Activated T-helper 2 cell treated with anti-CD3 and anti-CD28 coated beads, Interferon-gamma antibody, Interleukin-2, Interleukin-4, amounts not matched to agents 10 μg/mL and 5 μg/mL and 100 μg/mL, durations not matched to agents 14 hours and 24 hours and 36 hours (primary cell): ENCODE measurements at places on chromosomes 16 and 17.
A peak's percentile ranks its signal among the peaks of the same experiment; 100 is the strongest.

DNA sequence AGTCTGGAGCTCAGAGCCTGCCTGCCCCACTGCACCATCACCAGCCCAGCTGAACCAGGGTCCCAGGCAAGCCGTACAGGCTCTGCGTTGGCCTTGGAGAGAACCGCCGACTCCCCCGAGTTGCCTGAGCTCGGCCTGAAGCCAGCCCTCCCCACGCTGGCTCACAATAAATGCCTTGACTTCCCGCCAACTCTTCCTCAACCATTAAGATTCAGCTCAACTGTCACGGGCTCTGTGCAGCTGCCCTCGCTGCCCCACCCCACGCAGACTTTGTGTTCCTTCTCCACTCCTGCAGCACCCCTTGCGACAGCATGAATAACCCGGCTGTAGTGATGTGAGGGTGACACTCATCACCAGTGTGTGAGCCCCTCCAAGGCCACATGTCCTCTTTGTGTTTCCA, 4.8 kb upstream of the QPRT start:
- H3K27me3 ChIP-seq, result no peaks in the 10 kb centered on the region
- H3K27ac ChIP-seq, result peak overlapping the region; percentile 50
- H3K4me1 ChIP-seq, result peaks cover 17% of the 10 kb centered on the region
- peaks cover 45% of the 10 kb centered on the region for H3K36me3 ChIP-seq
- H3K4me3 ChIP-seq, result no peak overlapping the region

DNA sequence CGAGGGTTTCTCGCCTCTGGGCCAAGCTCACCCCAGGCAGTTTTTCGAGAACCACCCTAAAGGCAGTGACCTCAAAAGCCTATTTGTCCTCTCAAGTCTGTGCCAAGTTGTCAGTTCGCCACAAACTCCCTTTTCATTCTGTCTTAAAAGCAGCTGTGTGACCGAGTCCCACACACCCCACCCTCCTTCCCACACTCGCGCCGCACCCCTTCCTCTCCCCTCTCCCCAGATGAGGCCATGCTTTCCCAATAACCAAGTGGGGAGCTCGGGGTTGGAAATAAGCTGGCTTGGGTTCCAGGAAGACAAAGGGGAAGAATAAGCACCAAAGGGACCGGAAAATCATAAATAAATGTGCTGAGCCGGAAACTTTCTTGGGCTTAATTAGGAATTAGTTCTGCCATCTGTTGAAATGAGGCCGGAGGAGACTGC, 36.7 kb downstream of the GRIN2C start:
- no peaks in the 10 kb centered on the region for H3K36me3 ChIP-seq
- H3K4me3 ChIP-seq, result no peak overlapping the region
- H3K4me1 ChIP-seq, result no peaks in the 10 kb centered on the region
- H3K27me3 ChIP-seq, result no peaks in the 10 kb centered on the region
- no peak for DNase-seq
- H3K27ac ChIP-seq, result no peak overlapping the region

GRCh38 chr17:79625706-79626105, 14.9 kb upstream of the RBFOX3 start:
- H3K4me1 ChIP-seq, result no peaks in the 10 kb centered on the region
- DNase-seq, result no peak
- no peak overlapping the region for H3K27ac ChIP-seq
- H3K27me3 ChIP-seq, result no peaks in the 10 kb centered on the region
- no peaks in the 10 kb centered on the region for H3K36me3 ChIP-seq

DNA sequence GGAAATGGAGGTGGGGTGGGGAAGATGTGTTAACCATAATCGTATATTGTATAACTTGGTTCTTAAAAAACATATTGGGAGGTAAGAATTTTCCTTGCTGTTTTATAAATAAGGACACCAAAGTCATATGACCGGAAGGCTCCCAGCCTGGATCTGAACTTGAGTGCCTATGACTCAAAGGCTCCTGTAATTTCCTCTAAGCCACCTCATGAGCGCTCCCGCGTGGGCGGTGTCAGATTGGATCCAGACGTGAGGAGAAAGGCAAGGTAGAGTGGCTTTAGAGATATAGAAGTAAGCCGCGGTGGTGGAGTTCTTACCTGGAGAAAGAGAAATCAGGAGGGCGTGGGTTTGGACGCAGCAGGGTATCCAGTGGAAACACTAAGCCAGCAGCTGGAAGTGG, 196.2 kb upstream of the NLRP1 start:
- H3K4me1 ChIP-seq, result peaks cover 19% of the 10 kb centered on the region
- no peak for DNase-seq
- no peak overlapping the region for H3K27ac ChIP-seq
- peaks cover 17% of the 10 kb centered on the region for H3K27me3 ChIP-seq
- H3K36me3 ChIP-seq, result no peaks in the 10 kb centered on the region
- no peak overlapping the region for H3K4me3 ChIP-seq

- H3K4me1 ChIP-seq, result peaks cover 12% of the 10 kb centered on the region
- H3K27ac ChIP-seq, result no peak overlapping the region
- H3K36me3 ChIP-seq, result peaks cover 20% of the 10 kb centered on the region
- no peak overlapping the region for H3K4me3 ChIP-seq
- DNase-seq, result no peak
Observed at GRCh38 chr17:82399601-82400101, 18.5 kb upstream of the HEXD start.

- H3K27me3 ChIP-seq, result no peaks in the 10 kb centered on the region
- H3K4me3 ChIP-seq, result no peak overlapping the region
- no peak for DNase-seq
- H3K27ac ChIP-seq, result no peak overlapping the region
- no peaks in the 10 kb centered on the region for H3K36me3 ChIP-seq
Observed at GRCh38 chr16:51184702-51185433, 33.8 kb upstream of the SALL1 start.

- H3K27ac ChIP-seq, result peak overlapping the region; percentile 97
- H3K27me3 ChIP-seq, result no peaks in the 10 kb centered on the region
- H3K4me3 ChIP-seq, result peak overlapping the region; percentile 91
- peaks cover 28% of the 10 kb centered on the region for H3K36me3 ChIP-seq
- no peak for DNase-seq
- peaks cover 35% of the 10 kb centered on the region for H3K4me1 ChIP-seq
Observed at GRCh38 chr17:35809855-35810461, 674 bp downstream of the TAF15 start.

DNA sequence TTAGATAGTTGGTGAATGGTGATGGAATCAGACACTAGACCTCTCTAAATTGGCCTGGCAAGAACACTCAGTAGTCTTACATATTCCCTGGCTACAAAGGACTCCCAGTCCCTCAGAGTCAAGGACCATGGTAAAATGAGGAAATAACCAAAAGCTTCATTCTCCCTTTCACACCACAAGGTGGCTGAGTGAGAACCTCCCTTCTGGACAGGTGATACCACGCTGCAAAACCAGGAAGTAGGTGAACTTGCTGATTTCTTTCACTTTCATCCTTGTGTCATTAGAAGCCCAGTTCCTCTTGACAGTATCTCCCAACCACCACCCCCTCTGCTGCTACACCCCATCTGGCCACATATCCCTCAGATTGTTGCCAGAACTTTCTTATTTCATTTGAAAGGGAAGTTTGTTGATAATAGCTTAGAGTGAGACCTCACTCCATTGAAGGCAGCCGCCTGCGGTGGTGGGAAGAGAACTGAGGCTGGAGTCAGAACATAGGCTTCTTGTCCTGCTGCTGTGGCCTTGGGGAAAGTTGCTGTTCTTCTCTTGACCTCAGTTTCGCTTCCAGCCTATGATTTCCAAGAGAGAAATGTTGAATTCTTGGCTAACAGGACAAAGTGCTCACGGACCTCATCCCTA, 290.6 kb upstream of the CCL2 start:
- H3K4me1 ChIP-seq, result peaks cover 36% of the 10 kb centered on the region
- H3K27ac ChIP-seq, result no peak overlapping the region
- H3K36me3 ChIP-seq, result no peaks in the 10 kb centered on the region
- no peak overlapping the region for H3K4me3 ChIP-seq
- H3K27me3 ChIP-seq, result peaks cover 4% of the 10 kb centered on the region

GRCh38 chr17:14214271-14214670, 22.4 kb downstream of the CDRT15 start:
- H3K27me3 ChIP-seq, result no peaks in the 10 kb centered on the region
- DNase-seq, result no peak
- H3K4me3 ChIP-seq, result no peak overlapping the region
- H3K4me1 ChIP-seq, result peaks cover 15% of the 10 kb centered on the region
- no peak overlapping the region for H3K27ac ChIP-seq

GRCh38 chr16:87464691-87465300, 28.0 kb downstream of the ZCCHC14 start:
- peaks cover 28% of the 10 kb centered on the region for H3K4me1 ChIP-seq
- H3K27me3 ChIP-seq, result no peaks in the 10 kb centered on the region
- peak overlapping the region; percentile 66 for H3K4me3 ChIP-seq
- peak overlapping the region; percentile 56 for H3K27ac ChIP-seq
- H3K36me3 ChIP-seq, result no peaks in the 10 kb centered on the region

- no peaks in the 10 kb centered on the region for H3K36me3 ChIP-seq
- H3K4me1 ChIP-seq, result peaks cover 7% of the 10 kb centered on the region
- H3K4me3 ChIP-seq, result no peak overlapping the region
- DNase-seq, result no peak
Observed at GRCh38 chr17:48470388-48471034, 40.5 kb upstream of the SKAP1 start.

DNA sequence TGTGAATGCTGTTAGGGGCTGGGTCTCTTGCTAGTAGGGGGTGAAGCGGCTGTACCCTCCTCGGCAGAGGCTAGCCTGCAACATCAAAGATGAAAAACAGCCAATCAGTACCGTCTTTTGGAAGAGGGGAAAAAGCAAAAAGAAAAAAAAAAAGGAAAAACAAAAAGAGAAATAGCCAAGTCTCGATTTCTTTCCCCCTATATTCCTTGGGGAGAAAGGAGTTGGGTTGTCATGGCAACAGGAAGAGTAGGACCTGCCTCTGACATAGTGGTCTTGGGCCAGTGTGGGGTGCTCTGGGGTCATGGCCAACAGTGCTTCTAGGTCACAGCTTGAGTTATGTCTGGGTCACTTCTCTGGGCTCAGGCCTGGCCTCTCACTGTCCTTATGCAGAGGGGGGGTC, 17.9 kb downstream of the ENGASE start:
- no peaks in the 10 kb centered on the region for H3K4me1 ChIP-seq
- no peak for DNase-seq
- H3K36me3 ChIP-seq, result no peaks in the 10 kb centered on the region
- H3K27ac ChIP-seq, result no peak overlapping the region
- peaks cover 11% of the 10 kb centered on the region for H3K27me3 ChIP-seq

DNA sequence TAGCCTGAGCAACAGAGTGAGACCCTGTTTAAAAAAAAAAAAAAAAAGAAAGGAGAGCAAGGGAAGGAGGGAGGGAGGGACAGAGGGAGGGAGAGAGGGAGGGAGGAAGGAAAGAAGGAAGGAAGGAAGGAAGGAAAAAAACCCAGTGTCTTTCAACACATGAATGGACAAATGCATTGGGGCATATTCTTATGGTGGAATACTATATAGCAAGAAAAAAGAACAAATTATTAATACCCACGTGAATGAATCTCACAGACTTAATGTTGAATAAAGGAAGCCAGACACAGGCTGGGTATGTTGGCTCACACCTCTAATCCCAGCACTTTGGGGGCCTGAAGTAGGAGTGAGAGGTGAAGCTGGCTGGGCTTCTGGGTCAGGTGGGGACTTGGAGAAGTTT, 20.3 kb downstream of the RAPGEFL1 start:
- no peak overlapping the region for H3K4me3 ChIP-seq
- H3K27ac ChIP-seq, result no peak overlapping the region
- H3K36me3 ChIP-seq, result no peaks in the 10 kb centered on the region

DNA sequence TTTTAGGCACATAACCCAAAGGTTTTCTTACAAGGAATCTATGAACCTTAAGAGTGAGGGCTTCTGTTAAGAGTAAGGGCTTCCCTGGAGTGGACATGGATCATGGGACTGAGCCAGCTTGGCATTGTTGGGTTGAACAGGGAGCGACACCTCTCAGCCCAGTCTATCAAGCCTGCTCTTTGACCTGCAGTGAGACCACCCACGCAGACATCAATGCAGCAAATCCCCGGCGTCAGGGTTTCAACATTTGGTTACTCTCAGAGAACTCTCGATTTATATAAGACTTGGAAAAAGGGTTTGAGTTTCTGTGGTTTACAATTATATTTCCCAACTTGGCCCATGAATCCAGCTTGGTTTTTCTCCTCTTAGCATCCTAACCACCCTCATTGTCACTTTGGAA, 299.9 kb downstream of the WWOX start:
- DNase-seq, result no peak
- H3K27me3 ChIP-seq, result no peaks in the 10 kb centered on the region
- no peak overlapping the region for H3K4me3 ChIP-seq
- H3K27ac ChIP-seq, result no peak overlapping the region

DNA sequence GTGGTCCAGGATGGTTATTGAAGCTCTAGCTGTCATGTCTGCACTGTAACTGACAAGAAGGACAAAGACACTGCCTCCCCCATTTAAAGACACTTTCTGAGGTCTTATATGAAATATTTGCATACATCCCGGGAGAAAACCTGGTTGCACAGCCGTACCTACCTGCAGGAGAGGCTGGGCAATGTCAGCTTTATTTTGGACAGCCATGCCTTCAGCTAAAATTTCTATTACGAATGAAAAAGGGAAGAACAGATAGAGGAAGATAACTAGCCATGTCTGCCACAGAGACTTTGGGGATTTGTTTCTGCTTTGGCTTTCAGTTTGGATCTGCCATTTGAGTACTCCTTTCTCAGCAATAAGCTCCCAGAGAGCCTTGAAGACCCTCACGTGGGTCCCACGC, 19.0 kb downstream of the SLC7A6 start:
- H3K27ac ChIP-seq, result peak overlapping the region; percentile 76
- peaks cover 78% of the 10 kb centered on the region for H3K36me3 ChIP-seq
- DNase-seq, result no peak
- H3K27me3 ChIP-seq, result no peaks in the 10 kb centered on the region
- H3K4me3 ChIP-seq, result peak overlapping the region; percentile 54

DNA sequence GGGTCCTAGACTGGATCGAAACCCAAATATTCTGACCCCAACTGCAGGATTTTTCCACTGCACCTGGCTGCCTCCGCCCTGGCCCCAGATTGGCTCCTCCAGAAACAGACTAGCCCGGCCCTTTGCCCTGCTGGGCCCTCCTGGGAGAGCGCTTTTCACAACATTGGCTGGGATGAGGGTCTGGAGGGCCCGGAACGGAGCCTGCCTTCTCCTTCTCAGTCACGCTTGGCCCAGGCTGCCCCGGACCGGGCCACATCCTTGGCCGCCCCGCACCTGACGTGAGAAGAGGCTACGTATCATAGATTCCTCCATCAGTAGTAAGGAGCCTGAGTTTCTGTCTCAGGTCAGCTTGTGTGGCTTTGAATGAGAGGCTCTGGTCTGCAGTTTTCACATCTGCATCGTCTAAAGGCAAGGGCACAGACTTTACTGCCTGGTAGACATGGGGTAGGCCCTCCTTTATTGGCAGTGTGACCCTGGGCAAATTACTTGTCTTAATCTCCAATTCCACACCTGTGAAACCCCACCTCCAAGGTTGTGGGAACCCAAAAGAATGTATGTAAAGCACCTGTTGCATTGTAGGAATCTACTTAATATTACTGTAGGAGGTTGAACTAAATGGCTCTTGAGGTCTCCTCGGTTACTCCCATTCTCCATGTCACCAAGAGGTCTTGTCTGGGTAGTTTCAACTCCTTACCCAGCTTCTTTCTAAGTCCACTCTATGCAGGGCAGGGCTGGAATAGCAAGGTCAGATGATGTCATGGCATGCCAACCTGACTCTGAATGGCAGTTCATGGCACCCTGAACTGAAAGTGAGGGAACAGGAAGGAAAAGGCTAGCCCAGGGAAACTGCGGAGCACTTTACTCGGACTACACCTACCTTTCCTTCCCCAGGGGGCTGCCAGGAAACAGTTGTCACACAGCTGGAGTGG, 661 bp downstream of the LRRC3C start:
- peak overlapping the region; percentile 82 for H3K27ac ChIP-seq
- H3K4me3 ChIP-seq, result peak overlapping the region; percentile 86
- no peaks in the 10 kb centered on the region for H3K27me3 ChIP-seq

- H3K27ac ChIP-seq, result no peak overlapping the region
- peaks cover 11% of the 10 kb centered on the region for H3K36me3 ChIP-seq
- H3K4me3 ChIP-seq, result no peak overlapping the region
- H3K4me1 ChIP-seq, result peaks cover 35% of the 10 kb centered on the region
- H3K27me3 ChIP-seq, result no peaks in the 10 kb centered on the region
- peak; percentile 46 for DNase-seq
Observed at GRCh38 chr17:43338886-43339516, 59.8 kb upstream of the ARL4D start.
